ENCODE measurements at places on chromosomes 2 and 18.

DNA sequence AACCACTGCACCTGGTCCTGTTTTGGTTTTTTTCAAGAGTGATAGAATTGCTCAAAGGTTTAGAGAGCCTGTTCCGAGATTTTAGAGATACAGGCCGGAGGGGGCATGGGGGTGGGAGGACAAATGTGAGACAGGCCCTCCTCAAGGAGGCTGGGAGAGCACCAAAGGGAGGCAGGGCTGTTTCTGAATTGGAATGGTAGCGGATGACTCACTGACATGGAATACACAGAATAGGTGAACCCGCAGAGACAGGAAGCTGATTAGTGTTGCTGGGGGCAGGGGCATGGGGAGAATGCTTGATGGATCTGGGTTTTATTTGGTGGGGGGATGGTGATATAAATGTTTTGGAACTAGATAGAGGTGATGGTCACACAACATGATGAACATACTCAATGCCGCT, 111.0 kb upstream of the MGAT5 start:
- DNase-seq = peak; percentile 70

- no peak for DNase-seq
These were observed 136.6 kb upstream of the ACAA2 start for GRCh38 chr18:49949951-49950395.

DNA sequence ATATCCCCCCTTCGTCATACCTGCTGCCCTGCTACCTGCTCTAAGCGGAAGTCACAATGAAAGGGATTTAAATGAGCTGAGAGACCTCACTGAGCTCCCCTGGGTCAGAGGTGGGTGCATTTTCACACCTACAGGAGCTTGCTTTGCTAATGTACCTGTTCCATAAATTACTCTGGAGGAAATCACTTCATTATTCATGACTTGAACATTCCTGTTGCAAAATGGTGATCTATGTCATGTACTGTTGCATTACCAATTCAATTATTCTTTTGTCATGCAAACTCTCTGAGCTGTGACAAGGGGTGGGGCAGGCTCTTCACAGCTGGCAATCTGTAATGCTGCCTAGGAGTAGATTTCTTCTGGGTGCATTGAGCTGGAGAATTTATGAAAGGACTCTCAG, 761.3 kb downstream of the TSN start:
- no peak for DNase-seq

GRCh38 chr2:240732911-240733622, 41.4 kb downstream of the AQP12A start:
- no peak for DNase-seq

GRCh38 chr18:62730941-62731340, 15.6 kb downstream of the PHLPP1 start:
- no peak for DNase-seq

DNA sequence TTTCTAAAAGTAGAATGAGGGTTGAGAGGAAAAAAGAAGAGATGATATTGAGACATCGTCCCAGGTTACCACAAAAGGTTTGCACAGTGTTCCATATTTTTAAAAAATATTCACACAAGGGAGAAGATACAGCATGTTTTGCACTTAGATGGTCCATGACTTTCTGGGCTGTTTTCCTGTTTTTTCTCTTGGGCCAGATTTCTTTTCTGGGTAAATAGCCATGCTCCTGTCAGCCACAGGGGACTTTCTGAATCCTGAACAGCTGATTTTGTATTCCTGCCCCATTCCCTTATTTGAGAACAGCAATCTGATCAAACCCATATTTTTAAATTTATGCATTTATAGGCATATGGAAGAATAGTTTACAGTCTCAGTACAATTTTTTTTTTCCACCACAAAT, 185.9 kb upstream of the NRP2 start:
- DNase-seq = no peak

- DNase-seq = no peak
These were observed 225.4 kb downstream of the LOXHD1 start for GRCh38 chr18:46431522-46432171.

DNA sequence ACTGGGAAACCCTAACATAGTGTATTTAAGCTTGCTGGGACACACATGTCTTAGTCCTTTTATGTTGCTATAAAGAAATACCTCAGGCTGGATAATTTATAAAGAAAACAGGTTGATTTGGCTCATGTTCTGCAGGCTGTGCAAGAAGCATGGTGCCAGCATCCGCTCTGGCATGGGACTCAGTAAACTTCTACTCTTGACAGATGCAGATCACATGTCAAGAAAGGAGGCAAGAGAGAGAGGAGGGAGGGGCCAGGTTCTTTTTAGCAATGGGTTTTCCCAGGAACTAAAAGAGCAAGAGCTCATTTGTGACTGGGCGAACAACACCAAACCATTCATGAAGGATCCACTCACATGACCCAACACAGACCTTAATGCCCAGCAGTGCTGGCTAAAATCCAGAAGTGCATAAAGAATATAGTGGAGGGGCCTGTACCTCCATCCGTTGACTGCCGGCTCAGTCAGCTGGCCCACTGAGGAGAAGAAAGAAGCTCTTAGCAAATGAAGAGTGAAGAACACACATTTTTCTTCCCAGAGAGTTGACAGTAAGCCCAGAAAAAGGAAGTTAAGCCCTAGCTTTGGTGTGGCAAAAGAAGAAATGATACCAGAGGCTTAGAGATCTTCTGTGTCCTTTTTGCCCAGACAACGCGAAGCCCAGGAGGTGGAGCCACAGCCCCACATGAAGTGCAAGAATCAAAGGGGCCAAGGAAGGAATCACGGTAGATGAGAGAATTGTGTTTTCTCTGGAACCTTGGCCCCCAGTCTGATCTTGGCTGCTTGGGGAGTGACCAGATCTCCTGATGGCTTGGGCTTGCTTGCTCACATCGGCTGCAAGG, 183.5 kb upstream of the FAM98A start:
- DNase-seq = no peak

Measured in iris pigment epithelial cell (primary cell).